Activated CD4-positive, alpha-beta T cell treated with anti-CD3 and anti-CD28 coated beads, Interleukin-2, amount 50 U/mL, for 48 hours (primary cell): ENCODE measurements at places on chromosomes 4 and X.
A peak's percentile ranks its signal among the peaks of the same experiment; 100 is the strongest.

GRCh38 chr4:15809466-15809865 is 31.3 kb downstream of the CD38 start:
- DNase-seq, result no peak

DNA sequence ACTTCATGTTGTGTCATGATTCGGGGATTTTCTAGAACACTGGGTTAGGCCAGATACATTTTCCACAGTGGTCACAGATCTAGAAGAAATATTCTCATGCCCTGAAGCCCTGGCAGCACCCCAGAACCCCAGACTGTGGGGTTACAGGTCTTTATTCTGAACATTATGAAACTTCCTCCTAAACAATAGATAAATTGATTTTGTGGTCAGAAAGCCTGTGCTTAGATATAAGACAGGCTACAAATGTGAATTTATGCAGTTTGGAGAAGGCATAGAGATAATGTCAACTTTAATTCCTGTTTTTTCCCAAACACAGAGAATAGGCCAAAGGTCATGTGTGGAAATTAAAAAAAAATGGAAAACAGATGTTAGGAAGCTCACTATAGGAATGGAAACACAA is 492.9 kb downstream of the SPRY1 start:
- DNase-seq, result no peak

DNA sequence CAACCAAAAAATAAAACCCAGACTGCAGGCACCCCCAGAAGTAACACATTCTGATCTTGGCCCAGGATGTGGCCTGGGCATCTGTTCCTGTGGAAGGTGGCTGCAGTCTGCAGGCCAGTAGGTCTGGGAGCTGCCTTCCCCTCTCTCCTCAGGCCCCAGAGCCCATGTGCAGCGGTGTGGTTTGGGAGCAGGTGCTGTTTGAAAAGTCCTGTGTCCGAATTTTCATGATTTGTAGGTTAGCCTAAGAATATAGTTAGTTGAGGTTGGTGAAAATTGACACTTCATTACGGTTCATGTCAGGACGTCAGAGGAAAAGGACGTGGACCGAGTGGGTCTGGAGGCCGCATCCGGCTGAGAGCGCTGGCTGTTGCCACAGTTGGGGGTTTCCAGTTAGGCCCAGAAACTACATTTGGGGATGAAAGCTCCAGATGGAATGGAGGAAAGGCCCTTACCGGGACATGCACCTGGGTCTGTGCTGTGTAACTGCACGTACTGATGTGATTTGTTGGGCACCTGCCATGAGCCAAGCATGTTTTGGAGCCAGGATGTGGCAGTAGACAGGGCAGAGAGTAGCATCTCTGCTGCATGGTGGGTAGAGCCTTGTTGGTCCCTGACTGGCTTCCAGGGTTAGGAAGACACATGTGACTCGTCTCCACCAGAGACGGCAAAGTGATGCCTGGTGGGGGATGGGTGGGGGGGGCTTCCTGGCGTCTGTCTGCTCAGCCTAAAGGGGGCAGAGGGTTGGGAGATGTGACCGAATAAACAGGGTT is 21.7 kb upstream of the HGFAC start:
- no peak for DNase-seq

DNA sequence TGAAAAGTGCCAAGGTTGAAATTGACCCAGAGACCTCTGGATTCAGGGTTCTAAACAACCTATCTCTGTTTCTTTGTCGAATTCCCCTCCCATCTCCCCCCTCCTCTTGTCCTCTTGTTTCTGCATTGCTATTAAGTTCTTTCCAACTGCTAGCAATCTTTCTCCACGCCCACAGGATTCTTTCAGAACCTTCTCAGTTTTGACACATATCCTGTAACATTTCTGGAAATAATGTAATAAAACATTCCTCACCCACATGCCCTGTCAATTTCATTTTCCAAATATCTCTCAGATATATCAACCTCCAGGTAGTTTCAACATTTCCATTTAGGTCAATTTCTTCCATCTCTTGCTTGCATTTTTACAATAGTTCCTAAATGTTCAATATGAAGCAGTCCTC is 1105.9 kb downstream of the ARAP2 start:
- no peak for DNase-seq

DNA sequence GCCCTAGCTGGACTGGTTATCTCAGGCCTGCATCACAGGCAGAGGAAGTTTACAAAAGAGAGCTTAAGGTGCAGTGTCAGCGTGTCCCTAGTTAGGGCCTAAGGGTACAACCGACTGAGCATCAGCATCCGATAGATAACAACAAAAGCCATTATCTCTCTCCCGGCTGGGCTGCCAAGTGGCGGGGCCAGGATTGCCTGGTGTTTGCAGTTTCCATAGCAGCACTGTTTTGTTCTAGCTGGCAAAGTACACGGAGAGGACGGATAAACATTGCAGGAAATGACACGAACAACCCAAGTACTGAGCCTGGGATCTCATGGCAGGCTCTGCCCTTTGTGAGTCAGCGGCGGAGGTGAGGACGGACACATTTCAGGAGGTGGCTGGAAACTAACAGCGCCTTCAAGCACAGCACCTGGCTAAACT is 104.7 kb upstream of the NOCT start:
- DNase-seq, result no peak

- no peak for DNase-seq
These were observed 69.1 kb upstream of the HOPX start for GRCh38 chr4:56750231-56750630.

DNA sequence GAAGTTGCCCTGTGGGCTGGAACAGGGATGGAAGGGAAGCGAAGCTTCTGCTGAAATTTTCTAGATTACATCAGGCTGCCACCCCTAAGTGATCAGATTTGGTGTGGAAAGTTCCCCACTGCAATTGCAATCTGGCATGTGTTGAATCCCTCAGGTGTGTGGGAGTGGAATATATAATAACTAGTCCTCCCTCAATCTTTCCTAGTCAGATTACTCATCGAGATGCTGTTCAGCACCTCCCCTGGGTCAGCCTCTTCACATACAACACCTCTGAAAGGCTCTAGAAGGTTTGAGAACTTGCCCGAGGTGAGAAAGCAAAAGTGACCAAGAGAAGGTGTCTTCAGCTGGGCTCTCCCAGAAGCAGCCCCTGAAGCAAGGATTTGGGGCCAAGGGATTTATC is 336.8 kb downstream of the BCOR start:
- peak; percentile 10 for DNase-seq
